ENCODE measurements at places on chromosomes 6 and 20.

DNA sequence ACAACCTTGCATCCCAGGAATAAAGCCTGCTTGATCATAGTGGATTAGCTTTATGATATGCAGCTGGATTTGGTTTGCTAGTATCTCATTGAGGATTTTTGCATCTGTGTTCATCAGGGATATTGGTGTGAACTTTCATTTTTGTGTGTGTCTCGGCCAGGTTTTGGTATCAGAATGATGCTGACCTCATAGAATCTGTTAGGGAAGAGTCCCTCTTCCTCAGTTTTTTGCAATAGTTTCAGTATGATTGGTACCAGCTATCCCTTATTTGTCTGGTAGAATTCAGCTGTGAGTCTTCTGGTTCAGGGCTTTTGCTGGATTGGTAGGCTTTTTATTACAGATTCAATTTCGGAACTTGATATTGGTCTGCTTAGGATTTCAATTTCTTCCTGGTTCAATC is 132.5 kb downstream of the ZFAND3 start:
- no peak for DNase-seq

GRCh38 chr20:46021361-46022359 is 7.4 kb upstream of the SLC12A5 start:
- peak; percentile 59 for DNase-seq

DNA sequence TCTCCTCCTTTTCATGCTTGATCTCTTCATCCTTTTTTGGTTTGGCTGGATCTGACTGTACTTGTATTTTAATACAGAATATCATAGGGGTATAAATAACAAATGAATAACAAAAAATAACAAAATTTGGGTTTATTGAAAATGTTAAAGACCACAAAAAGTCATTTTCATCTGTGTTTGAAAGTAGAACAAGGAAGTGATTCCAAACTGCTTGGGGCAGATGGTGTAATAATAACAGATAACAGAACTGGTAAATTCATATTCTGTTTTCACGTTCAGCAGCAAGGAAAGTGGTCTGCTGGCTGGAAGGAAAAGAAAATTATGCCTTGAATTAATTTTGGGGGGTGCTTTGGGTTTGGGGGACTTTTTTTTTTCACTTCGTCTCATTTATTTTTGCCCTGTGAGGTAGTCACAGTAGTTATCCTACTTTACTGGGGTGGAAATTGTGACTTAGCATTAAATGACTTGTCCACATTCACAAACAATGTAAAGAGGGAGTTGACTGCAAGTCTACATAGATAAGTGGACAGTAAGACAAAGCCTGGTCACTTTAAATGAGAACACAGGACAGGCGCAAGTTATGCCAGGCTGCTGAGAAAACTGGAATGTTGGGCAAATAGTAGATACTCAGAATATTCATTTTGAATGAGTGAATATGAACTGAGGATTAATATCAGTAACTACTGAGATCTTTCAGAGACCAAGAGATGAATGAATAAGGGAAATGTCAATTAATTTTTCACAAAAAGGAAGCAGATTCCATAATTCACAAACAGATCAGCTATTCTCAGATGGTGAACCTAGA is 193.9 kb upstream of the CITED2 start:
- no peak for DNase-seq

DNA sequence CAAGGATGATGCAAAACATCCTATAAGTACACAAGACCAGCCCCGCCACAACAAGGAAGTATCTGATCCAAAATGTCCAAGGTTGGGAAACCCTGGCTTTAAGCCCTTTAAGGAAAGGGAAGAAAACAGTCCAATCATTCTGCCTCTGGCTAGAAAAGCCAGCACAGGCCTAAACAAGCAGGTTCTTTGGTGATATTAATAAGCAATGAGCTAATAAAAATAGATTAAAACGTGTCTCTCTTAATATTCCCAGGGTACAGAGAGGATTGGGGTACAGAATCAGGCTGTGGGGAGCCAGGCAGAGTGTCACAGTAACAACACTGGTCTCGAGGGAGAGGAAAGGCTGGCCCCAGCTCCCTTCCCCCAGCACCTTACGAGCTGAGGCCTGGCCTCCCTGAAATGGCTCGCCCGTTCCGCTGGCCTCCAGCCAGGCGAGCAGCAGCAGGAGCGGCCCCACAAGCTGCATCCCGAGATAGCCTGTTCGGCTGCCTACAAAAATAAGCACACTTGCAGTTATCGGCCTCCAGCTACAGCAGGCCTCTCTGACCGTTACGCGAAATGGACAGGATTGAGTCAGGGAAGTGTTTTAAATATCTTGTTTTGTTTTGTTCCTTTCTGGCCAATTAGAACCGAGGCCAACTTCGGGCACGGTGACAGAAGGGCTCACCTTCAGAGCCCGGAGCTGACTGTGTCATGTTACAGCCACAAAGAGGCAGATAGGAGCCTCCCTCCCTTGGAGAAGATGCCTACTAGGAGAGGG is 4.0 kb upstream of the ZMYND8 start:
- DNase-seq: peak; percentile 76

DNA sequence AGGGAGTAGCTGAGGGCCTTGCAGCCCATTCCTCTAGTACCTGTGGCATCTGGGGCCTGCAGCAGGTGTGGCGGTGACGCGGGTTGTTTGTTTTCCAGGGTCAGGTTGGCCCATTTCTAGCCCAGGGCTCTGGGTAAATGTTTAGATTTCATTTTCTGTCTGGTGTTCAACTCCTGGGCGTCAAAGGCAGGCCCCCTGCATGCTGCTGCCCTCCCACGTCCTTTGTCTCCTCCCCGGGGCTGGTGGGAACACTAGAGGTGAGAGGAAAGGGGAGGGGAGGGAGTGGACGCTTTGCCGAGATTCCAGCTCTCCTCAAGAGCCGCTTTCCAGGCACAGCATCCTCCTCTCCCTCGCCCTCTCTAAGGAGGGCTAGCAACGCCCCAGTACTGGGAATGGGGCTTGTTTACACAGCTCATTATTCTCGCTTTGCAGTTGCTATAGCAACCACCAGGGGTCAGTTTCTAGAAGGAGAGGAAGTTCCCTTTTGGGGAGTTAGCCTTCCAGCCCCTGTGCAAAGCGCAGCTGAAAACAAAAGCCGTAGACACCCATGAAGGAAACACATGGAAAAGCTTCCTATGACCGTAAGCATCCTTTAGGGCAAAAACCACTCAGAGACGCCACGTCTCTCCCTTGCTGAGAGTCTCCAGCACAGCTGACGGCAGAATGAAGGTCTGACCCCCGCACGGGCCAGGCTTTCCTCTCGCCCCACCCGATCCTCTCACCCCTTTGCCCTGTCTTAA is 170.6 kb downstream of the LY86 start:
- DNase-seq: peak; percentile 75

- DNase-seq: no peak
Measured at GRCh38 chr20:42191140-42191860, 573.1 kb upstream of the CHD6 start.

All from COR-L47 (cell line).